ENCODE measurements at places on chromosomes 7 and 10.
A peak's percentile ranks its signal among the peaks of the same experiment; 100 is the strongest.

DNA sequence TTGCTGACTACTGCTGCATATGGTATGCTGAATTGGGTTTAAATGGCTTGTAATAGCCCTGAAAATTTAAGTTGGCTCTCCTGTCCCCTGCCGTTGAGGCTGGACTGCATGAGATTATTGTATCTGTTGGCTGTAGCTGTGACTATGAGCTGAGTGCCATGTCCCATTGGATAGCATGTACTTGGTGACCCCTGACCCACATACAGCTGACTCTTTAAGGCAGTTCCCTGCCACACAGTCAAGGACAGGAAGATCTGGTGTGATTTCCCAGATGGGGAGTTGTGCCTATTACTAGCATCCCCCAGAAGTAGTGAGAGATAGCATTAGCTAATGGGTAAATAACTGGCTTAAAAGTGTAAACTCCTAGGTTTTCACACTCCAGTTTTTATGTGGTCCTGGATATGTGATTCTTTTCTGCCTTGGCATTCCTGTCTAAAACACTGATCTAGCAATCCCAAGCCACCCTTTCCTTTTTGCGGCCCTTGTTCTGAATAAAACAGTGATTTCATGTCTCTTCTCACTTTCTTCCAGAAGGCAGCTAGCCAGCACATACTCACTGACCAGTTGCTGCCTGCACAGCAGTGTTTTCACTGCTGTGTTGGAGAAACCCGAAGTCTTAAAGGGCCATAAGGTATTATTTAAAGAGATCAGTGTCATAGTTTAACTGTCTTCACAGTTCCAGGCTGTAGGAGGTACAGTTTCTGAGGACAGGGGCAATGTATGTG lies 35.9 kb downstream of the LRRC4 start:
- DNase-seq = peak; percentile 76

DNA sequence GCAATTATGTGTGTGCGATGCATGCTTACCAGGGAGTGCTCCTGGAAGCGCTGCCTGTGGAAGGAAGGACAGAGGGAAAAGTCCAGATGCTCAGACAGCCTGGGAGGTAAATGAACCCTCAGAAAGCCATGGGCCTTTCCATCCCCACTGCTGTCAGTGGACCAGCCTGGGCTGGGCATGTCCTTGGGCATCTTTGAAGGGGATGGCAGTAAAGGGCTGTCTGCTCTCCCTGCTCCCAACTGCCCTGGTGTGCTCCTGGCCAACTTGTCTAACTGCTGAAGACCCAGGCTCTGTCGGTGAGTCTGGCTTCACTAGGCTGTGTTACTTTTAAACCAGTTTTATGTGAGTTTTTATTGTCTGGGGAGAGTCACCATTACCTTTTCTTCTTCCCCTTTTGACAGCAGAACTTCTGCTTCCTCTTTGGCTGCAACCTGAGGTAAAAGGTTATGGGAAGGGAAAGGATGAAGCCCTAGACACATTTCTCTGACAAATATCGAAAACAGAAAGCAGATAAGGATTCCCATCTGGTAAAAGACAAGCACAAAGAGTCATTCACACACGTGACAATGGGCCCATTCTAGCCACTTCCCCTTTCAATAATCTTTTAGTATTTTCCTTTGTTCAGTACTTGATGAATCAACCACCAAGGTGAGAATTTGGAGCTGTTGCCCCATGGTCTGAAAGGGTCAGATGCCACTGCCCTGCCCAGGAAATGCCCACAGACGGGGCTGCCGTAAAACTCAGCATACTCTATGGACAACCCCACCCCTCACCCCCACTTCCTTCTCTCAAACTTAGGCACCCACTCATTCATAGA lies 27.6 kb upstream of the PIK3AP1 start:
- DNase-seq = no peak

DNA sequence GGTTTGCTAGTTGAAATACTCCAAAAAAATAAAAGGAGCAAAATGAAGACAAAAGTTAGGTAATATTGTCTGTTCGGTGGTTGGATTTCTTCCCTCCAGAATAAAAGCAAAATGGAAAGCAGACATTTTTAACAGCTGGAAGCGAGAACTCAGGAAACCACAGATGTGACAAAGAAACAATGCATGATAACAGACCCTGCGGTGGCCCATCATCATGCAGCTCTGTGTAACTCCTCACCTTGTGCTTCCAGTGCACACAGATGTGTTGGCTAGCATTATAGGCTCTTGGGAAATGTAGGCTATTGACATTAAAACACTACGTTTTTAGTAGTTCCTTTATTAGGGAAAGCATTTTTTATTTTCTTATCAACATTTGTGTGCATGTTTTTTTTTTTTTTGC lies 53.9 kb upstream of the ARL4A start:
- no peak for DNase-seq

DNA sequence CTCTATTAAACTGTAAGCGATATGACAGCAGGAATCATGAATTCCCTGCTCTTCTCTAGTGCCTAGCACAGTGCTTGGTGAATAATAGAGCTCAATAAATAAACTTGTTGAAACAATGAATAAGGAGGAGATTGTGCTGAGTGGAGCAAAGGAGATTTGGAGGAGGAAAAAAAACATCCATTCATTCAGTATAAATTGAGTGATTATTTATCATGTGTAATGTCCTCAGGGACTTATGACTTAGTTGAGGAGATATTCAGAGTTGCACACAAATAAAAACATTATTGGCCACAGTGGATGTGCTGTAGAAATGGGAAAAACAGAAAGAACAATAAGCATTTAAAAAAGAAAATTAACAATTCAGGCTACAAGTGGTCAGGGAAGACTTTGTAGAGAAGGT lies 125.7 kb downstream of the FOXP2 start:
- no peak for DNase-seq

DNA sequence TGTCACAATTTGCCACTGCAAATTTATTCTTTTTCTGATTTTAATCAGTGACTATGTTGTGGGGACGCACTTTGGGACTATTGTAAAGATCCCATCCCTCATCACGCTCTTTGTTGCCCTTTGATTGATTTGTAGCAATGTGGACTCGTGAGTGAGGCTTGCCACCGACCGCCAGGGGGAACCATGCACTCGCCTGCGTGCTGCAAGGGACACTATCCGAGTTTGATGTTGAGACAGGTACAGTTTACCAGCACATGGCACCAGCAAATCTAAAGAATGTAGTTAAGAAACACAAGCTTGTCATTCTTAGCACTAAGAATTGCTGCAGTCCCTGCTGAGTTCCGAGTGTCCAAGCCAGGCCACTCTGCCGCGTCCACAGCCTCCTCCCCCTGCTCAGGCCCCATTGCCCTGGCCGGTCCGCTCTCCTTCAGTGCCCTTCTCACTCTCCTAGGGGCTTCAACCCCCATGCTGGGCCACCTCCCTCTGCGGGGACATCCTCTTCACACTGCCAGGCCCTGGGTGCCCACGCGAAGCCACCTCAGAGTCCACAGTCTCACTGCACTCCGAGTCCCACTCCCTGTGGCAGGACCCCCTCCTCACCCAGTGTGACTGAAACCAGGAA lies 2.0 kb upstream of the SFTPA2 start:
- DNase-seq = peak; percentile 77

GRCh38 chr7:113446391-113446790 lies 328.0 kb upstream of the SMIM30 start:
- DNase-seq = no peak

- no peak for DNase-seq
Measured at GRCh38 chr7:2159176-2159520, 73.6 kb downstream of the MAD1L1 start.

GRCh38 chr10:102007796-102008195 lies 48.2 kb downstream of the ARMH3 start:
- DNase-seq = no peak

- DNase-seq = no peak
Measured at GRCh38 chr7:523347-524336, 4.0 kb upstream of the PDGFA start.

- DNase-seq = no peak
Measured at GRCh38 chr10:18472977-18473376, 178.4 kb downstream of the NSUN6 start.

DNA sequence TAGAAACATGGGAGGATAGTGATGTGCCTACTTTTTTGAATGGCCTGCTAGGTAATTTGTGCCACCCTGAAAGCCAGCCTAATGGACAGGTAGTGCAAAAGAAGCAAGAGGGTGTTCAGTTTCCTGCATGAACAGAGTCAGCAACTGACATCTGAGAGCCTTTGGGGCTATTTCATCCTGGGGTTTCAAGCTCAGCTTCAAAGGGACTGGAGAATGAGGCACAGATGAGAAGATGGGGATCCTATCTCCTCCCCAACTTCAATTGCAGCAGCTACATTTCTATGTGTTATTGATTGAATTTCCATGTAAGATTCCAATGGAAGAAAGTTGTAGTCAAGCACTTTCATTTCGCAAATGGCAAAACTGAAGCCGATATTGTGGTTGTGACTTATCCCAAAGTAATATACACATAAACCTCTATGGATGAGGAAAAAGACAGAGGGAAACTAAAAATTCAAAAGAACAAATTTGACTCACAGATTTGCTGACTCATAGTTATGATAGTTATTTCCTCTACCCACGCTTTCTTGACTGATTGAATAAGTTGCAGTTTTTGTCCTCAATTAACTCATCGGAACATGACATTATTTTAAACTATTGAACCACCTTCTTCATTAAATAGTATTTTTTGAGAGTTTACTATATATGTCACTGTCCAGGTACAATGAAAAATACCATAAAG lies 42.6 kb upstream of the NRP1 start:
- peak; percentile 67 for DNase-seq

- no peak for DNase-seq
Measured at GRCh38 chr7:37508118-37508517, 59.5 kb upstream of the ELMO1 start.

DNA sequence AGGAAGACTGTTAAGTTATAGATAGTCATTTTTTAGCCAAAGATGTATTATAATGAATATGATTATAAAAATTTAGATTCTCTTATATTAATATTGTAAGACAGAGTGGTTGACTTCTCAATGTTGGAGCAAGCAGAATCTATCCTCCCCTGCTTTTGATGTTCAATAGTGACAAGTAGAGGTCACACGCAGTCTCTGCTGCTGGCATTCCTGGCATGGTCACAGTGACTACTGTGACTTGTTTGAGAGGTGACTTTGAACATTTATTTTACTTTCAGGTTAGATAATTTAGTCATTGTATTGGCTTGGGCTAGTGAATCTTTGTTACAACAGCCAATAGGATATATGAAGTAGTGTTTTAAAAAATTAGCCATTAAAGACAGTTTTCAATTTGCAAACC lies 13.7 kb upstream of the CD36 start:
- DNase-seq = no peak

DNA sequence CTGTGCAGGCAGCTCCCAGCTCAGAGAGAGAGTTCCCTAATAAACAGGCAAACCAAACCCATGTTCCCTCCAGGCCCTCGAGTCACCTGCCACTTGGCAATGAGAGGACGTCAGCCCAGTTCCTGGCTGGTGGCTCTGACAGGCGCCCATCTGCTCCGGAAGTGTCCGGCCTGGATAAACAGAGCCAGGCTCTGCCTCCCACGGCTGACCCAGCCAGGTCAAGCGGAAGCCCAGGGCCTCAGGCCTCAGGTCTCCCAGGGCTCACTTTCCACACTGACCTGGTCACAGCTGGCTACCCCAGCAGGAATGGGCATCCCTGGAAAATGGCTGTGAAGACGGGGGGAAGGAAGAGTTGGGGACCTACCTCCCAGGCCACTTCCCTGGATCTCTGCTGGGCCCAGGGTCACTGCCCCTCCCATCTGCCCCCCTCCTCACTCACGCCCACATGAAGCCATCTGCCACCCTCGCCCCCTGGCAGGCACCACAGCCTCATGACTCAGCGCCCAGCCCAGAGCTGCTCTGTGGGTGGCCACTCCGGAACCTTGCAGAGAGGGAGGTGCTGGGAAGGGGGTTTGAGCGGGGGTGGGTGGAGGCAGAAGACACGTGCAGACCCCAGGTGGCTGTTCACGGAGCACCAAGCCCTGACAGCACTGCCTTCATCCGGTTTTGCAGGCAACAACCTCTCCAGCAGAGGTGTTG lies 37.4 kb upstream of the DUSP5 start:
- DNase-seq = peak; percentile 33

- DNase-seq = peak; percentile 63
Measured at GRCh38 chr10:122373721-122374120, 787 bp upstream of the PLEKHA1 start.

- DNase-seq = no peak
Measured at GRCh38 chr10:115826396-115826795, 446.6 kb downstream of the GFRA1 start.

- no peak for DNase-seq
Measured at GRCh38 chr7:19247017-19247416, 101.8 kb upstream of the FERD3L start.

- no peak for DNase-seq
Measured at GRCh38 chr10:10256860-10257259, 760.8 kb upstream of the CELF2 start.

DNA sequence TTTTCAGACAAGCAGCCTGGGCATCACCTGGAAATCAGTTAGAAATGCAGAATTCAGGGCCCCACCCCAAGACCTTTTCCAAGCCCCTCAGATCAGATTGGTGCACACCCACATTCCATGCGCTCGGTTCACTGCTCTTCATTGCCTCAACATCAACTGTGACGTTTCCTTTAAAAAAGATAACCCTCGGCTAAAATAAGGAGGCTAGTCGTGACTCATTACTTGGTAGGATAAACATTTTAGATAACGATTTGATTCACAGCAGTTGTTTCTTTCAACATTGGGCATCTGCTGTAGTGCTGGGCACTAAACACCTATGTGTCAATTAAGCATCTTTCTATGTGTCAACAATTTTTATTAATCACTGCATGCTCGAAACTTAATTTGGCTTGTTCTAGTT lies 191.1 kb upstream of the LRGUK start:
- peak; percentile 43 for DNase-seq

DNA sequence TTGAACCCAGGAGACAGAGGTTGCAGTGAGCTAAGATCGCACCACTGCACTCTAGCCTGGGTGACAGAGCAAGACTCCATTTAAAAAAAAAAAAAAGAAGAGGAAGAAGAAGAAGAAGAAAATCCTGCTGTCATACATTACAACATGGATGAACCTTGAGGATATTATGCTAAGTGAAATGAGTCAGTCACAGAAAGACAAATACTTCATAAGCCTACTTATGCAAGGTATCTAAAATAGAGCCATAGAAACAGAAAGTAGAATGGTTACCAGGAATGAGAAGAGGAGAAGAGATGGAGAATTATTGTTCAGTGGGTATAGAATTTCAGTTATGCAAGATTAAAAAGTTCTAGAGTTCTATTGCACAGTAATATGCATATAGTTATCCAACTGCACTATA lies 466.5 kb downstream of the PLXNA4 start:
- DNase-seq = no peak

- DNase-seq = peak; percentile 84
Measured at GRCh38 chr10:114825513-114826253, 4.1 kb downstream of the FHIP2A start.

GRCh38 chr10:98268694-98269431 lies 869 bp upstream of the LOXL4 start:
- peak; percentile 19 for DNase-seq

GRCh38 chr10:110868981-110869380 lies 2.7 kb upstream of the PDCD4 start:
- no peak for DNase-seq

GRCh38 chr10:28811639-28812349 lies 134.5 kb downstream of the BAMBI start:
- DNase-seq = no peak
